ENCODE measurements at places on chromosomes 12 and 14.

GRCh38 chr12:78697817-78698415 lies 166.7 kb upstream of the SYT1 start:
- DNase-seq, result peak; percentile 19

DNA sequence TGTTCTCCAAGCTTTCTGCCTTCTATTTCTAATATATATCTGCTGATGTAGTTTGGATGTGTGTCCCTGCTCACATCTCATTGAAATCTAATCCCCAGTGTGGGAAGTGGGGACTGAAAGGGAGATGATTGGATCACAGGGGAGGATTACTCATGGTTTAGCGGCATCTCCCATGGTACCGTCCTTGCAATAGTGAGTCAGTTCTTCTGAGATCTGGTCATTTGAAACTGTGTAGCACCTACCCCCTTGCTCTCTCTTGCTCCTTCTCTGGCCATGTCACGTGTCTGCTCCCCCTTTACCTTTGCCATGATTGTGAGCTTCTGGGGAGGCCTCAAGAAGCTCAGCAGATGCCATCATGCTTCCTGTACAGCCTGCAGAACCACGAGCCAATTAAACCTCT lies 26.2 kb upstream of the ALX1 start:
- no peak for DNase-seq

DNA sequence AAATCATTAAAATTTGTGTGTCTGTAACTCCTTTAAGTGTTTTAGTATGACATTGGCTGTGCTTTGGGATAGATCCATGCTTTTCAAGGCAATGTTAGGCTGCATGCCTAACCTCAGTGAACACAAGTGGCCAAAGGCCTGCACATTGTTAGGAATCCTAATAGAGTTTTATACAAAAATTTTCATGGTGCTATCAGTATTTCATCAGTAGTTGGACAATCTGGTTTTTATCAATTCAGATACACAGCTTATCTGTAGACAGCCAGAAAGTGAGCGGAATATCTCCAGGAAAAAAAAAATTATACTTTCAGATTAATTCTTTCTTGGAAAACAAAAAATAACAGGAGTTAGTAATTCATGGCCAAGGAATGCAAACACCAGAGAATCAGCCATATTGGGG lies 324.0 kb upstream of the PDE3A start:
- no peak for DNase-seq

GRCh38 chr14:61524936-61525292 lies 170.4 kb upstream of the HIF1A start:
- no peak for DNase-seq

- DNase-seq, result peak; percentile 61
Measured at GRCh38 chr12:48092611-48093010, 13.3 kb downstream of the SENP1 start.

DNA sequence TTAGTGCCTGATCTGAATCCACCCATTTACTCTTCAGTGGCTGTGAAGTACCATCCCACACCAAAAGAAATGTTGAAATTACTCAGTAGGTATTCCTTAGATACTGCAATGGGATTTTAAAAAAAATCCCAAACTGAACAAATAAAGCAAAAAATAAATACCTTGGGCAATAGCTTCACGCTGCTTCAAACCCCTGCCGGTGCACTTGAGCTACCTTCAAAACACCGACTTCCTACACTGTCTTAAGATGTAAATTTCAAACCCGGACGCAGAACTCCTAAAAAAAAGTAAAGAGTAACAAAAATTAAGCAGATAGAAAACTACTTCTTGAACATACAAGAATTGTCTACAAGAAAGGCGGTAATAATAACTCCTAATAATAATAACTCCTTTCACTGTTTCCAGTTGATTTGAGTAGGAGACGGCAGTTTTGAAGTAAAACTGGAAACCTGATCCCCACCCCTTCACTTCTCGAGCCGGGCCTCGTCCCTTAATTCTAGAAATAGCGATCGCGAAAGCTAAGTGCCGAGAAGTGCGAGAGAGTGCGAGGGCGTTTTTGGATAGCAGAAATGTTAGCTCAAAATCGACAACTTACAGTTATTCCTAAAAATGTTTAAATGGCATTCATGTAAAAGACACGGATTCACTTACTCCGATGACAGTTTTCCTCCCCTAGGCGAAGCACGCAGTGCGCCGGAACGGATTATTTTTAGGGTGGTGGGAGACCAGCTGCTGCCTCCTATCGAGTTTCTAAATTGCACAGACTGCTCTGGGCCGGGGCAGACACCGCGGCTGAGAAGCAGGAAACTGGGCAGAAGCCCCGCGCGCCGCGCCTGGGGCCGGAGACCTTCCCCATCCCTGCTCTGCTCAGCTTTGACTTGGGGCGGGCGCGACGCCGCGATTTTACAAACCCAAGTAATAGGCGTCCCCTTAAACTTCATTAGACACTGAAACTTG lies at the start of gene ABCC9:
Gene ABCC9 (minus strand): TSS at position 878 of the 957 bp plus-strand sequence. CDS start 4,752 bp downstream, outside the sequence.
- no peak for DNase-seq

GRCh38 chr14:85527006-85527405 lies 2.9 kb upstream of the FLRT2 start:
- DNase-seq, result peak; percentile 52

- no peak for DNase-seq
Measured at GRCh38 chr14:32007755-32008362, 69.2 kb upstream of the ARHGAP5 start.

- DNase-seq, result no peak
Measured at GRCh38 chr14:88802596-88802995, 9.8 kb upstream of the EML5 start.

DNA sequence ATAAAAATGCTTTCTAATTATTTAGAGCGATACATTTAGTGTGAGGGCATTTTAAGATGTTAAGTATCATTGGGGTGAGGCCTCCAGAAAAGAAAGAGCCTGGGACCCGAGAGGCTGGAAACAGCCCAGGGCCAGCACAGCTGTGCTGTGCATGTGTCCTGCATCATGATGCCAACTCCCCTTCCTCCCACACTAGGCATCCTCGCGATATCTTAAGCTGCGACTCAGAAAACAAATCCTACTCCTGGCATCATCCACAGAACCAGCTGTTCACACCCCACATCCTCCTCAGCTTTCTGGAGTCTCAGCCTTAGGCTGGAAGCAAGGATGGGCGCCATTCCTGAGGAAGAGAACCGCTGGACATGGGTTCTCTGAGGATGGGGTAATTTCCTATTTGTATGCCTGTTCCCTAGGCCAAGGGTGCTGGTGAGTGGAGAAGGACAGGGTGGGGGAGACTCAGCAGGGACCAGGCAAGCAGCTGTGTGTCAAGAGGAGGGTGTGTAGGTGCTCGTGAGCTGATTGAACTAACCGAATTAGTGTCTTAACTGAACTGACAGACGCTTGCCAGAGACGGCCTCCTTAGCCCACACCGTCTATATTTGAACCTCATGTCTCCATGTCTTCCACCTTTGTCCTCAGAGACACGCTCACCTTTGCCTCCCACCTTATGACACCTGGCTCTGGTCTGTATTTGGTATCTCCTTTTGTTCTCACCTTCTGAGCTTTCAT lies 15.6 kb upstream of the MCRS1 start:
- DNase-seq, result peak; percentile 46

- no peak for DNase-seq
Measured at GRCh38 chr12:68901551-68901950, 31.4 kb downstream of the CPM start.

DNA sequence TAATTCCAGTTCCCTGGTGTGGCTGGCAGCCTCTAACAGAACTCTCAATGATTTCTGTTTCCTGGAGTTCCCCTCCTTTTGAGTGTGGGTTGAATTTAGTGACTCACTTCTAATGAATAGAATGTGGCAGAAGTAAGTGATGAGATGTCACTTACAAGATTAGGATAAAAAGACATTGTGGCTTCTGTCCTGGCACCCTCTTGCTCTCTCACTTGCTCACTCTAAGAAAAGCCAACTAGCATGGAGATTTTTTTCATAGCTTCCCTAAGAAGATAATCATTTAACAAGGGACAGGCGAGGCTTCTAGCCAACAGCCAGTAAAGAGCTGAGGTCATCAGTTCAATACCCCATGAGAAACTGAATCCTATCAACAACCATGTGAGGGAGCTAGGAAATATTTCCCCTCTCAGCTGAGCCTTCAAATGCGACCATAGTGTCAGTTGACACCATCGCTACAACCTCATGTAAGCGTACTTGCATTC lies 156.7 kb downstream of the TMTC3 start:
- DNase-seq, result peak; percentile 66

- peak; percentile 46 for DNase-seq
Measured at GRCh38 chr14:92719421-92719820, 29.0 kb downstream of the LGMN start.

- peak; percentile 29 for DNase-seq
Measured at GRCh38 chr14:68787092-68787992, 5.5 kb downstream of the ZFP36L1 start.

DNA sequence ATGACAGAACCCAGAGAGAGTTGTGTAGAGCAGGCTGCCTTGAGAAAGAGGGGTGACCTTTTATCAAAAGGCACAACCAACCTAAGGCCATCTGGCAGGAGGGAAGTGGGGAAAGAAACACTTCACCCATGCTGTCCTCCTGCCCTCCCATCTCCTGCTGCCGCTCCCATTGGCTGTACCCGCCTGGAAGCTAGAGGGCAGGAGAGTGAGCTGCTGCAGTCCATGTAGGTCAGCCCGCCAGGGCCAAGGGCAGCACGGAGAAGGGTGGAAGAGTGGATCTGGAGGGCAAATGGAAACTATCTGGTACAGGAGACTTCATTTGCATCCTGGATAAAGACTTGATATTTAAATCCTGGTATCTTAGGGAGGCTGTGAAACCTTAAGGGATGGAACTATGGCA lies 11.5 kb upstream of the CABP1 start:
- peak; percentile 10 for DNase-seq

DNA sequence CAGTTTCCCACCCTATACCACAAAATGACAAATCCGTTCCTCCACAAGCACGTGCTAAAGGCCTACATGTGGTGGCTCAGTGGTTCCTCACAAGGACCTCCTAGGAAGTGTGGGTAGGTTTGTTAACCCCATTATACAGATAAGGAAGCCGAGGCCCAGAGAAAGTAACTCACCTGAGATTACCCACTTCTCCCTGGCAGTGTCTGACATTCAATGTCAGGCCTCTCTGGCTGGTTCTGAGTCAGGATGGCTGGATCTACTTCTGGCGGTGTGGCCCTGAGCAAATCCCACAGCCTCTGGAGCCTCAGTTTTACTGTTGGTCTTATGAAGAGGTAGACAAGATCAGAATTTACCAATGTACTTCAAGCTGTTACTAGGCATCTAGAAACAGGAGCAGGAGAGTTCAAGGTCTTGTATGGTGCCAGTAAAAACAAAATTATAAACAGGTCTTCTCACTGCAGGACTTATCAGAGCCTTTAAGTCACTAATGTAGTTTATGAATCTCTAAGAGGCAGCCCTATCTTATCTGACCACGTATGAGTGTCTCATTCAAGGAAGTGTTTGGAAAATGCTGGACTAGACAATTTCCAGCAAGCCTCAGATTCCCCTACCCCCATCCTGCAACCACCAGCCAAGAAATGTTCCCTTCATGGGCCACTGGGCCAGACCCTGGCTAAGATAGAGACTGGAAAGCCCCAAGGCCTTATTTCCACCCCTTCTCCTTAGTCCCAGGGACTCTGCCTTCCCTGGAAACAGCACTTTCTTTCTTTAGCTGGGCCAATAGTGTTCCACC lies 4.2 kb downstream of the HSPB8 start:
- peak; percentile 86 for DNase-seq

DNA sequence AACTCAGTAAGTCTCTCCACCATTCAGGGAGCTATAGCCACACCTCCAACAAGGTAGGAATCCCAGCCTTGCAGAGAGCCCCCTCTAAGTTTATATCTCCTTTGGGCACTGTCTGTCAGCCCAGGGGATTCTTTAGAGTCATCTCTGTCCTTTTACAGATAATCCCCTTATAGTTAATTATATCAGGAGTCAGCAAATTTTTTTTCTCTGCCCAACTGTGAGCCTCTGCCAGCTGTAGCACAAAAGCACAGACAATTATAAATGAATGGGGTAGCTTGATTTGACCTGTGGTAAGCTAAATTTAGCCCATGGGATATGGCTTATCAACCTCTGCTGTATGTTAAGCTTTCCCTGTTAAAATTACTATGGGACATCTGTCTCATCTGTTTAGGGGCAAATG lies 8.3 kb downstream of the CEP128 start:
- DNase-seq, result no peak

- no peak for DNase-seq
Measured at GRCh38 chr14:68981139-68981538, 2.0 kb upstream of the ACTN1 start.

GRCh38 chr12:75951399-75952278 lies 79.9 kb downstream of the PHLDA1 start:
- DNase-seq, result peak; percentile 13

DNA sequence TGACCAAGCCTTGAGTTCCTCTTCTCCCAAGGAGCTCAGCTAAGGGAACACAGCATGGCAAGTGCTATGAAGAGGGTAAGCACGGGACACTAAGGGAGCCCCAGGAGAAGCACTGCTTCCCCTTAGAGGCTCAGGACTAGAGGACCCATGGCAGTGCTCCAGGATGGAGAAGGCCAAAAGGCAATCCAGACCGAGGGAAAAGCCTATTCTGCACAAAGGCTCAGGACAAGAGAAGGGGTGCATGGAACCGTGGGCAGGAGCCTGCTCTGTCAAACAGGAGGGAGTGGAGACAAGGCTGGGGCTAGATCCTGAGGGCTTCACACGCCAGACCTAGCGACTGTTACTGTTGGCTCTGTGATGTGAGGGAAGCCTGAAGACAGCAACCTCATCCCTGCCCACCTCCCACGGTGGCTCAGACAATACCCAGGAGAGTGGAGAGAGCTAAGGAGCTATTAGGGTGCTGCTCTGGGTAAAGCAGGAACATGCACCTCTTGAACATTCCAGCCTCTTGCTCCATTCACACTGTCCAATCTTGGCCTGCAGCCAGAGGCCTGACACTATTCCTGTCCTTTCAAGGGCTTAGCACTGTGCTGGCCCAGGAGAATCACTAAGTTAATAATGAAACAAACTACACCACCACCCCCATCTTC lies 24.2 kb downstream of the OTUB2 start:
- no peak for DNase-seq

DNA sequence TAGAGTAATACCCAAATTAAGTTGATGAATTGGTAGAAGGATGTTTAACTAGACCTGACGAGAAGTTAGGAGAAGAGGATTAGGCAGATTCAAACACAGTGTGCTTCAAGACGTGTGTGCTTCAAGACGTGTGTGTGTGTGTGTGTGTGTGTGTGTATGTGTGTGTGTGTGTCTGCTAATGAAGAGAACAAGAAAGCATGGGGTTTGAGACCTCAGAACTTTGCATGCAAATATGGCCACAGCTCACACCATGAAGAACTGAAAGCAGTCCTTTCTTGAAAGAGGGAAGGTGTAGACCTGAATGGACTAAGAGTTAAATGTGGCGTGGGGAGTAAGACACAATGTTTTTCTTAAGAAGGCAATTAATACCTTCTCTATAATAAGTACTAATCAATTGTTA lies 32.5 kb upstream of the SSPN start:
- DNase-seq, result no peak

GRCh38 chr12:124609041-124609989 lies 41.9 kb upstream of the NCOR2 start:
- peak; percentile 46 for DNase-seq

DNA sequence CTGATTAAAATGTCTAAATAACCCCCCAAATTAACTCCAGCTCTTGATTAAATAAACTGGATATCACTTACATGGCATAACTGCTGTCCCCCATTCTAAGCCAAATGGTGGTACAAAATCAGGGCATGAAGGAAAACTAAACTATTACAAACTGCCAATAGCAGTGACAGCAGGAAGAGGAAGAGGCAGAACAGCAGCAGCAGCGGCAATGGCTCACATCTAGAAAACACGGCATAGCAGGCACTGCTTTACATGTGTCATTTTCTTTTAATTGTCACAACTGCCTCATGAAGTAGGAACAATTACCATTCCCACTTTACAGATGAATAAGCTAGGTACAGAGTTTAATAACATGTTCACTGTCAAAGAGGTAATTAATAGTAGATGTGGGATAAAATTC lies 92.0 kb downstream of the EPS8 start:
- DNase-seq, result no peak

Measured in amniotic epithelial cell (primary cell).